ENCODE measurements at places on chromosomes 7 and 10.

GRCh38 chr7:139572071-139572470 is 48.6 kb downstream of the CLEC2L start:
- no peak for DNase-seq

- no peak for DNase-seq
Measured at GRCh38 chr7:101390901-101391301, 28.2 kb downstream of the COL26A1 start.

DNA sequence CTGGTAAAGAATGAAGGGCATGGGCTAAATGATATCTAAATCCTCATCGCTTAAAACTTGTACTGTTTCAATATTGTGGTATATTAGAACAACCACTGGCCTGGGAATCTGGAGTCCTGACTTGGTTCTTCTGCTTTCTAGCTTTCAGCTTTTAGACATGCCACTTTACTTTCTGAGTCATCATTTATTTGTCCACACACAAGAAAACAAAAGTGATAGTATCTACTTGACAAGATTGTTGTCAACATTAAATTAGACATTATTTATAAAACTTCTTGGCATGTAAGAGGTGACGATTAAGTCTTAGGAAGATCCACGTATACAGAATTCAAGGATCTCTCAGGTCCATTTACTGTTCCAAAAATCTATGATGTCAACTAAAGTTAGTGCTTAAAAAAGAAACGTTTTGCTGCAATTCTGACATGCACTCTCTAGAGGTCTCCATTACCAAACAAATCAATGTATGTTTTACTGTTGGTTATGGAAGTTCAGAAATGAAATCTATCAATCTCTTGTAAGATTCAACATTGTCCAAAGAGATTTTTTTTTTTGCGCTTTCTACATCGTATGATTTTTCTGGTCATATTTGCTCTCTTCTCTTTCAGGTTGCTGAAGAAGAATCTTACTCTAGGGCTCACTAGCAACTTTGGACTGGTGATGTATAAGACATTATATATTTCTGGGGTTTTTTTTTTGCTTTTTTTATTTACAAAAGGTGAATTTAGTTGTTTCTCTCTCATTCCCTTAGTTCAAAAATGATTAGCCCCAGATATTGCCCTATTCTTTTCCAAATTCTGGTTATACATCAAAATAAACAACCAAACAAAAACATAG is 53.6 kb upstream of the DYNC1I1 start:
- DNase-seq = no peak

DNA sequence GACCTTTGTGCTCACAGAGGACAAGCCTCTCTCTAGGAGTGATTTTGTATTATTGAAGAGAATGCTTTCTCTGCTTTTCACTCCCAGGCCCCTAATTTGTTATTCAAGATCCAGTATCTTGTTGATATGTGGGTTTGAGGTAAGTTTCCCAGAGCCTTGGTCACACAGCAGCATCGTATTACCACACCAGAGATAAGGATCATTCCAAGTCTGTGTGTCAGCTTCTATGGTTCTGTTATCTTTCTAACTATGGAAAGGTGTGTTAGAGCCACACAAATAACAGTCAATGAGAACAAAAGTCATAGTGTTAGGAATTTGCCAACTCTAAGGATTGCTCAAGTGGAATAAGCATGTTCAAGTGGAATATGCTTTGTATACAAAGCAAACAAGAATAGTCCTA is 1208.3 kb downstream of the GATA3 start:
- no peak for DNase-seq

- peak; percentile 47 for DNase-seq
Measured at GRCh38 chr10:121459622-121460453, 138.4 kb downstream of the FGFR2 start.

- DNase-seq = no peak
Measured at GRCh38 chr10:57294698-57295097, 933.6 kb upstream of the ZWINT start.

- no peak for DNase-seq
Measured at GRCh38 chr7:151830121-151830830, 46.6 kb downstream of the PRKAG2 start.

DNA sequence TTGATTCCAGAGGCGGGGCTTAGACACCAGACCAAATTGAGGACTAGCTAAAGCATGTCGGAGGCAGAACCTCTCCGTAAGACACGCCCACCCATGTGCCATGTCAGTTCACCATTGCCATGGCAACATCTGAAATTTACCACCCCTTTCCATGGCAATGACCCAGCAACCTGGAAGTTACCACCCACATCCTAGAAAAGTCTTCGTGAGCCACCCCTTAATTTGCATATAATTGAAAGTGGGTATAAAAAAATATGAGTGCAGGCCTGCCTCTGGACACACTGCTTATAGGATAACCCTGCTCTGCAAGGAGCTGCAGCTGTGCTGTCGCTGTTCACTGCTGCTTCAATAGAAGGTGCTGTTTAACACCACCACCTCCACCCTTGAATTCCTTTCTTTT is 28.0 kb downstream of the TMEM270 start:
- DNase-seq = no peak

- DNase-seq = no peak
Measured at GRCh38 chr10:59082249-59082648, 94.2 kb upstream of the PHYHIPL start.

DNA sequence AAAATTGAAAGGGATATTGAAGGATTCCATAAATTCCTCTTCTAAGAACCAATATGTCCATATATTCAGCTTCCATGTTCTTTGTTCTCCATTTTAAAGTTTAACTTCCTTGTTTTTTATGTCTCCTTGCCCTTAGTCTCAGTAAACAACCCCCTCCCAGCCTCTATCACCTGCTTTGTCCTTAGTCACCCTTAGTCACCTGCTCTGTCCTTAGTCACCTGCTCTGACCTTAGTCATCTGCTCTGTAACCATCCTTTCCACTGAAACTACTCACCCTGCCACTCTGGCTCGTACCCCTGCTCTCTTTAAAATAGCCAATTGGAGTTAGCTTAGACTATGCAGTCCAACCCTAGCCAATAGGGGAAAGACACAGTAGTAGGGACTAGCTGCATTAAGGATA is 136.2 kb upstream of the TMEM106B start:
- no peak for DNase-seq

GRCh38 chr10:1102416-1102815 is 46.2 kb downstream of the WDR37 start:
- no peak for DNase-seq

DNA sequence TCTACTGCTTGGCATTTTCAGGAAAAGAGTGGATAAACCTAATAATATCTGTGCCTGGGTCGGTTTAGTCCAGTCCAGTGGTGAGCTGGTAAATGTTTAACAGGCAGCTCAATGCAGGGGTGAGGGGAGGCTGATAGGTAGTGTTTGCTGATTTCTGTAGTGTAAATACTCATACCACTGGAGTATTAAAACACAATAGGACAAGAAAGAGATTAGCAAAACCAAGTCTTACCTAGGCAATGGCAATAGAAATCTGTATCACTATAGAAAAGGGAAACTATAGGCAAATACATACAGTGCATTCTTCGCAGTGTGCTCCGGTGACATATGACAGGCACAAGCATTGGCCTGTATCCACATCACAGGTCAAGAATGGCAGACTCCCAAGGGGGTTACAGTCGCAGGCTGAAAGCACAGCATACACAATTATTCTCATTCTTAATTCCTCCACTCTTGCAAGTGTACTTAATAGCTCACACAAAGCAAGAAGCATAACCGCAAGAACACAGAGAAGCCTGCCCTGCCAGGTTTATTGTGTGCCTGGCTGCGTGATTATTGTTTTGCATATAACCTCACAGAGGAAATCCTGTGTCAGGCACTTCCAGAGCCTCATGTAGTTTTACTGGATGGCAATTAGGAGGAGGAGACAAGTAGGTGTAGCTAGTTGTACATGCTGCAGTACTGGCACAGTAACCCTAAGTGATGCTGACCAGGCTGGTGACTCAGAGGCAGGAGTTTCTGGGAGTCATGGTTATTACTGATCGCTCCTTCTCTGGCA is 35.0 kb downstream of the LAMB4 start:
- peak; percentile 69 for DNase-seq

GRCh38 chr10:79331709-79332108 is 15.6 kb upstream of the PPIF start:
- peak; percentile 95 for DNase-seq

GRCh38 chr7:73899731-73900142 is 38.8 kb downstream of the TMEM270 start:
- DNase-seq = peak; percentile 79

DNA sequence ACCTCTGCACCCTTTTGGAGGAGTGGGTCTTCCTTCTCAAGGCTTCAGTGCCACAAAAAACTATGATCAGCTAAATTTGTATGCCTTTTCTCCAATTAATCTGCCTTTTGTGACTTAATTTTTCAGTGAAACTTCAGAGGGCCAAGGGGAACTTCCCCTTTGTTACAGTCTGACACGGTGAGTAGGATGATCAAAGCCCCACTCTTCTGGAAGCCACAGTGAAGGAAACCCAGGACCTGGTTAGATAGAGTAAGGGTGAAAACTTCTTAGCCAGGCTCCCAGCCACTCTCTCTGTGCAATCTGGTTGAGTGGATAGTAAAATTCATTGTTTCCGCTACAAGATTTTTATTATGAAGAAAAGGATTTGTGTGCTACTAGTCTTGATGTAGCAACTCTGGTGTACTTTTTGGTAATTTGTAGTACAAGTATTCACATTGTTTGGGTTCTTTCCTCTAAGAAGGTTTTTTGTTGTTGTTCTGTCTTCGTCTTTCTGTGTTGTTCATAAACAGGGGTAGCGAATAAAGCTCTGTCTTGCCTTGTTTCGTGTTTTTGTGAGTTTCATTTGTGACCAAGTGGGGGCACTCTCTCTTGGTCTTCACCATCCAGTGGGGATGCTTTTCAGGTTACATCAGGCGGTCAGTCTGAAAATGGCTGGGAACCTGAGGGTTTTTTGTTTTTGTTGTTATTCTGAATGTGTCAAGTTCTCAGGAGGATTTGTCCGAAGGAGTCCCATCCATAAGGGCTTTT is 268.5 kb upstream of the NPSR1 start:
- no peak for DNase-seq

GRCh38 chr10:14535457-14536130 is 204.9 kb upstream of the FRMD4A start:
- no peak for DNase-seq

GRCh38 chr10:75379817-75380216 is 21.7 kb downstream of the ZNF503 start:
- DNase-seq = no peak

- DNase-seq = no peak
Measured at GRCh38 chr10:108779501-108779900, 1143.8 kb downstream of the XPNPEP1 start.

GRCh38 chr7:920351-921070 is 34.0 kb downstream of the ADAP1 start:
- DNase-seq = no peak

- DNase-seq = no peak
Measured at GRCh38 chr10:53664282-53665019, 891.9 kb upstream of the MBL2 start.

DNA sequence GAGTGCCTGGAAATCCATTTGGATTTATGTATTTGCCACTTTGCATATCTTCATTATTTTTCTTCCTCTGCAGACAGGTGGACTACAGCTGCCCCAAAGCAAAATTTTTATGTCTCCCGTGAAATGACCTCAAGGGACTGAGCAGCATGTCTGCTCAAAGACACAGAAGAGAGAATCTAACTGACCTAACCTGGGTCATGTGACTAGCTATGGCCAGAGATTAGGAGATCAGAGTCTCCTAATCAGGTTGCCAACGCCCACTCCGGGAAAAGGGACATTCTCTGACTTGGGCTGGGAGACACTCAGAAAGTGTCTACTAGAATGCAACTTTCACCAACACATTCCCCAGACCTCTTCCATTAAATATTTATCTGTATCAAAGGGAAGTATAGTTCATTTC is 2.5 kb upstream of the BAMBI start:
- DNase-seq = no peak

- no peak for DNase-seq
Measured at GRCh38 chr7:29282819-29283414, 88.3 kb downstream of the CHN2 start.
